ENCODE measurements at places on chromosomes 5 and 9.

GRCh38 chr5:156879665-156880285 is 29.7 kb downstream of the PPP1R2B start:
- peak; percentile 13 for DNase-seq

GRCh38 chr9:115775659-115776058 is 377.9 kb upstream of the PAPPA start:
- DNase-seq: no peak

GRCh38 chr5:39224196-39224761 is 4.9 kb upstream of the FYB1 start:
- DNase-seq: no peak

GRCh38 chr5:180484813-180485212 is 9.4 kb upstream of the CNOT6 start:
- no peak for DNase-seq

GRCh38 chr5:107121793-107122519 is 548.8 kb downstream of the EFNA5 start:
- DNase-seq: no peak

DNA sequence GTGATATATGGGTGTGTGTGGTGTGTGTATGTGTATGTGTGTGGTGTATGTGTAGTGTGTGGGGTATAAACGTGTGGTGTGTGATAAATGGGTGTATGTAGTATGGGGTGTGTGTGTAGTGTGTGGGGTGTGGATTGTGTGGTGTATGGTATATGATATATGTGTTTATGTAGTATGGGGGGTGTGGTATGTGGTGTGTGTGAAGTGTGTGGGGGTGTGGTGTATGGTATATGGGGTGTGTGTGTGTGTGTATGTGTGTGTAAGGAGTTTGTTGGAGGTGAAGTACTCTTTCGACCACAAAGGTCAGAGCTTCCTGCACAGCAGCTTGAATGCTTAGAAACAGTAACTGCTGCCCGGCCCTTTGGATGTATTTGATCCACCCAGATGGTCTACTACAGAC is 145.2 kb upstream of the IQGAP2 start:
- no peak for DNase-seq

DNA sequence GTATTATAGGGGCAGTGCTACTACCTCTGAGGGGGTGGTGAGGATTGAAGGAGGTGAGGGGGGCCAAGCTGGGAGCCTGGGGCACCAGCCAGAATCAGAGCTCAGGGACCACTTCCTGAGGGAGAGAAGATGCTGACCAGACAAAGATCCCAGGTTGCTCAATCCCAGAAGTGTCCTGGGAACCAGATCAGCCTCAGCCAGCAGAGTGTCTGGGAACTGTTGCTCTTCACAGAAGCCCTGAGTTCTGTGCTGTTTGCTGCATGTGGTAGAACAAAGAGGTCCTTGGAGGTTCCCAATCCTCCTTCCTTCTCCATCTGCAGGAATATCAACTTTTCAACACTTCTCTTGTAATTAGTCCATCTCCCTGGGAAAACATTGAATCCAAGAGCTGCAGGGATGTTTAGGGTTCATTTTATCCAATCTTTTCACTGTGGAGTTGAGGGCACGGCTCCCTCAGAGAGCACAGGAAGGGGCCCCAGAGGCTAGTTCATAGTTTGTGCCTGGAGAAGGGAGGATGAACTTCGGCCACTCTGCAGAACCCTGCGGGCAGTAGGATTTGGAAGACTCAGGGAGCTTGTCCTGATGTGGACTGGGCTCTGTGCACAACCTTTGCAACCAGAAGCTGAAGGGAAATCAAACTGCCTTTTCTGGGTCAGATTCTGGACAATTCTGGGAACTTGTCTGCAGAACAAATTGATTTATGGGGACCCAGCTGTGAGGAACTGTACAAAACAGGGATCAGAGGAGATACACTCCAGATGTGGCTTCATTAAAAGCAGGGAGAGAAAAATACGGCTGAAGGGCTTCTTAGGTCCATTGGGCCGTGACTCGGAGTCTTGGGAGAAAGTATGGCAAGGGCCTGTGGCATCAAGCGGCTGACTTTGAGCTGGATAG is 57.1 kb downstream of the GALNT12 start:
- DNase-seq: no peak

GRCh38 chr9:87711857-87712800 is 13.8 kb upstream of the CTSL start:
- no peak for DNase-seq

- peak; percentile 66 for DNase-seq
Measured at GRCh38 chr5:170151097-170151831, 45.6 kb downstream of the FOXI1 start.

DNA sequence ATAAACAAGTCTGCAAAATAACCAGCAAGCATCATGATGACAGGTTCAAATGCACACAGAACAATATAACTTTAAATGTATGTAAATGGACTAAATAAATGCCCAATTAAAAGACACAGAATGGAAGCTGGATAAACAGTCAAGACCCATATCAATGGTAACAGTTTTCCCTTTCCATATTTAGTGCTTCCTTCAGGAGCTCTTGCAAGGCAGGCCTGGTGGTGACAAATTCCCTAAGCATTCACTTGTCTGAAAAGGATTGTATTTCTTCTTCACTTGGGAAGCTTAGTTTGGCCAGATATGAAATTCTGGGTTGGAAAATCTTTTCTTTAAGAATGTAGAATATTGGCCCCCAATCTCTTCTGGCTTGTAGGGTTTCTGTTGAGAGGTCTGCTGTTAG is 120.2 kb upstream of the RASA1 start:
- DNase-seq: no peak

DNA sequence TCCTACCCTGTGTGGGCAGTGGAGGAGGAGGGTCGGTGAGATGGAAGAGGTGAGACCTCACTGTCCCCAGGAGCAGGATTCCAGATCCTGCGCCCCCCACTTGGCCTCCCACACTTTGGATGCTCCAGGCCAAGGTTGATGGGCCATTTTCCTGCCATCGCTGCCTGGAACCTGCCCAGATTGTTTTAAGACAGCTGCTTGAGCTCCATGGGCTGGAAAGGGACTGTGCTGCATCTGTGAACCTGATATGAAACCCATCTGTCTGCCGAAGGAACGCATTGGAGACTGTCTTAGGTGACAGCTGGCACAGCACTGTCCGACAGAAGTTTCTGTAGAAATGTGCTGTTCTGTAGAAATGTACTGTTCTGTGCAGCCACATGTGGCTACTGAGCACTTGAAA is 72.7 kb upstream of the SLC25A48 start:
- no peak for DNase-seq

DNA sequence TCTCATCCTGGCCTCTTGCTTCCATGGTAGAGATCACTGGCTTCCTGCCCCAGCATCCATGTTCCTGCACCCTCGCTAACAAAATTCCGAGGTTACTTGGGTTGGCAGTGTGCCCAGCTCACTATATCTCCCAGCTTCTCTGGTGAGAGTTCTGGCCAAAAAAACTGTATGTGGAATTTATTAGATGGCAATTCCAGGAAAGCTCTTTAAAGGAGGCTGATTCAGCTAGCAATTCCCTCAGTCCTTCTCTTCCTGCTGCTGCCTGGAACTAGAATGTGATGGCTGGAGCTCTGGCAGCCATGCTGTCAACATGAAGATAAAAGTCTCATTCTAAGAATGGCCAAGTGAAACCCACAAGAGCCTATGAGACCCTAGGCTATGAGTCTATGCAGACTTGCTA is 88.8 kb downstream of the SECISBP2 start:
- no peak for DNase-seq

GRCh38 chr9:136019681-136020060 is 58.5 kb upstream of the UBAC1 start:
- no peak for DNase-seq

DNA sequence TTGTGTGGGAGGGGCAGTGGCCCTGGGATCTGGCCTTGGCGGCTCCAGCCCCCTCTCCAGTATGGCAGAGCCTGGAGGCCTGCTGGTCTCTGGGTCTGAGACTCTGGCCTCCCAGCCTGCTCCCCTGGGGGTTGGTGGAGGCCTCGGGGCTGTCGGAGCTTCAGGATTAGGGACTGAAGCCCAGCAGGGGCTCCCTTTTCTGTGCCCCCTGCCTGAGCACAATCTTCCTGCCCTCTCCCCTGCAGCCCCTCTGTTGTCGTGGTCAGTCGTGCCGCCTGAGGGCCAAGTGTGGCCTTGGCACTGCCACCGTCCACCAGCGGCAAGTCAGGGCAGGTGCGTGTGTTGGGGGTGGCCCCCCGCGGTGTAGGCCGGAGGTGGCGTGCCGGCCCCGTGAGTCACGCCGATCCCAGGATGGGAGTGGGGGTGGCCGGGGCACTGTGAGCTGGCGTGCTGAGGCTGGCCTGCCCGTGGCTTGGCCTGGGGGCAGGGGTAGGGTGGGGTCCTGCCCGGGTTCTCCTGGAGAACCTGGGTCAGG is 53.6 kb downstream of the RXRA start:
- no peak for DNase-seq

DNA sequence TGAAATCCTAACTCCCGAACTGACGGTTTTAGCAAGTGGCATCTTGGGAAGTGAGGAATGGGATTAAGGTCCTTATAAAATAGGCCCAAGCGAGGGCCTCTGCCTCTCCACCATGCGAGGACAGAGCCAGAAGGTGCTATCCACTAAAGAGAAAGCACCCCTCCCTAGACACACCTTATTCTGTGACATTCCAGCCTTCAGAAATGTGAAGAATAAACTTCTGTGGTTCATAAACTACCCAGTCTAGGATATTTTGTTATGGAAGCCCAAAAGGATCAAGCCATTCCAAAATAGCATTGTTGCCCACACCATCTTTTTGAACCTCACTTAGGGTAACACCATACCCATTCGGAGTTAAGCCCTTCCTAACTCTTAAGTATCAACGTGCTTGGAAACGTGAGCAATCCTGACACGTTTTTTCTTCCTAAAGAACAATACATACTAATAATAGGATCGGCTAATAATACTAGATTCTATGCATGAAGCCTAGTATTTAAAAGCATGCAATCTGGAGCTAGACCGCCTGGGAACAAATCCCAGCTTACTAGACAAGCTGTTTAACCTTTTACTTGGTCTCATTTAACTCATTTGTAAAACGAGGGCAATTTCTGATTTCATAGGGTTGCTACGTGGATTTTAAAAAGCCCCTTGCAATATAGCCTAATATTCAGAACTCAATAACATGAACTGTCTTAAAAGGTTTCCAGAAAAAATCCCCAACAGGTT is 1.1 kb upstream of the SMC2 start:
- DNase-seq: peak; percentile 14

DNA sequence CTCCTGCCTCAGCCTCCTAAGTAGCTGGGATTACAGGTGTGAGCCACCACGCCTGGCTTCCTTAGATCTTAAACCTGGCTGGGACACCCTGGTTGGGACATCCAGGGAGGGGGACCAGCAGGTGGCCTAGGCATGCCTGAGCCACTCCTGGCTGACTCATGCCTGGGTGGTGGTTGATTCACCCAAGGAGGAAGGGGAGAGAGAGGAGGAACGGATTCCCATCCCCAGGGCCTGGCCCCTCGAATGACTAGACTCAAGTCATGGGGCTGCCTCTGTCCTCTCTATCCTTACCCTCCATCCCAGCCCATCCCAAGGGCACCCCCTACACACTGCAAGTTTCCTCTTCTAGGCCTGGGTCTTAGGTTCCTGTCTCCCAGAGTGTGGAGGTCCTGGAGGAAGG is 12.7 kb downstream of the EEIG1 start:
- no peak for DNase-seq

GRCh38 chr9:19488721-19489120 is 79.9 kb downstream of the ACER2 start:
- DNase-seq: no peak

DNA sequence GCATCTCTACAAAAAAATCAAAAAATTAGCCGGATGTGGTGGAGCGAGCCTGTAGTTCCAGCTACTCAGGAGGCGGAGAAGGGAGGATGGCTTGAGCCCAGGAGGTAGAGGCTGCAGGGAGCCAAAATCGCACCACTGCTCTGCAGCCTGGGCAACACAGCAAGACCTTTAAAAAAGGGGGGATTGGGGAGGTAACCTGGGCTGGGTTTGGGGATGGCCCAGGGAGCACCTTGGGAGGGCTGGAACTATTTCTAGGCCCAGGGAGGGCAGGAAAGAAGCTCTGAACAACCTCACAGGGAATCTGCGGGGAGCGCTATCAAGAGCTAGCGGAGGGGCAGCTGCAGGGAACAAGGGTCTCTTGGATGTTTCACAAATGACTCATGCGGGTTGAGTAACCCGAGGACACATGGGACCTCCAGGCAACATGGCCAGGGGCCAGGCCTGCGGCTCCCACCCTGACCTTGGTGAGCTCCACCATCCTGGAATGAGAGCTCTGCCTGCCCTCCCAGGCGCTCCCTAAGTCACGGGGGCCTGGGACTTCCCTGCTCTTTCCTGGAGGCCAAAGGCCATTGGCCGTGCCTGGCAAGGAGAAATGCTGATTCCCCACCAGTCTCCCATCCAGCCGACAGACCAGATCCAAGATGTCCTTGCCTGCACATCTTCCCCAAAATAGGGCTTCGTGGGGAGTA is 23.4 kb downstream of the SARDH start:
- DNase-seq: no peak

DNA sequence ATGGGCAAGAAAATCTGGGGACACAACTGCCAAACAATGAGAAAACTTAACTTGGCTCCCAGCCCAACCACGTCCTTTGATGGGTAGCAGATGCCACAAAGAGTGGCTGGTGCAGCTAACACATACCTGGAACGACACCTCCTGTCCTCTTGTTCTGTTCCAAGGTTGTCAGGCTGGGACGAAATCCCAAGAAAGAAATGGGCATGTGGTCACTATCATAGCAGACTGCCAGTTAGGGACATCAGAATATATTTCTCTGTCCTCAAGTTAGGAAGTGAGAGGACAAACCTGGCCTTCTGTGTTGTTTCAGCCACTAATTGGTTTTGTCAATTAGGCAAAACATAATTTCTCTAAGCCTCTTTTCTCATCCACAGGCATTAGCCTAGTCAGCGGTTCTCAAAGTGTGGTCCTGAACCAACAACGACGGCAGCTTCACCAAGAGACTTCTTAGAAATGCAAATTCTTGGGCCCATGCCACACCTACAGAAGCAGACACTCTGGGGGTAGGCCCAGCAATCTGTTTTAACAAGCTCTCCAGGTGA is 63.4 kb downstream of the RAPGEF1 start:
- DNase-seq: no peak

DNA sequence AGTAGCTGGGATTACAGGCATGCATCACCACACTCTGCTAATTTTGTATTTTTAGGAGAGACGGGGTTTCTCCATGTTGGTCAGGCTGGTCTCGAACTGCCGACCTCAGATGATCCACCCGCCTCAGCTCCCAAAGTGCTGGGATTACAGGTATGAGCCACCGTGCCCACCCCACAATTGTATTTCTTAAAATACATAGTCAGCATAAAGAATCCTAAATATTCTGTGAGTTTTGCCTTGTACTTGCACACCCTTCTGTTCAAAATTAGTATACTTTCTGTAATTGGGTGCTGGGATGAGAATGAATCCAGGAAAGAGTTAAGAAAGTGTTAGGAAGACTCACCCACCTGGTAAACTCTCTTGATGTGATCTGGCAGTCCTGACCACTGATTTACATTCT is 101.3 kb downstream of the CAAP1 start:
- no peak for DNase-seq

Measured in GM13977 (cell line).